Activated T-helper 1 cell treated with Interleukin-2 at 50 U/mL for 16 hours (primary cell): ENCODE measurements at places on chromosomes 12 and 14.
A peak's percentile ranks its signal among the peaks of the same experiment; 100 is the strongest.

DNA sequence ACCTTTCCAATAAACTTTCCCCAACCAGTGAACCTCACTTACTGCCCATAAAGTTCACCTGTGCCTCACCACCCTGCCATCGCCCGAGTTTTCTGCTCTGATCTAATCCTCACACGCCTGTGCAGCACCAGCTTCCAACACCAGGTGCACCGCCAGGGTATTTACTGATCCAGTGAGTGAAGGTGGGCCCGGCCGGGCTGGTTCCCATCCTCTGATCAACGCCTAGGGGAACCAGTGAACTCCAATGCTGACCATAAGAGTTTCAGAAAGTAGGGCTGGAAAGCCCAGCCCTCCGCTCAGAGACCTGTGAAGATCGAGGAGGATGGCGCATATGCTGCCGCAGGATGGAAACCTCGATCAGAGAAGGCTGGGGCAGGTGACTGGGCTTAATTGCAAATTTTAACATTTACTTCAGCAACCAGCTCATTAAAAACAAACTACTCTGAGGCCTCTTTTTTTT is 685 bp upstream of the MYL6B start:
- DNase-seq, result peak; percentile 45

DNA sequence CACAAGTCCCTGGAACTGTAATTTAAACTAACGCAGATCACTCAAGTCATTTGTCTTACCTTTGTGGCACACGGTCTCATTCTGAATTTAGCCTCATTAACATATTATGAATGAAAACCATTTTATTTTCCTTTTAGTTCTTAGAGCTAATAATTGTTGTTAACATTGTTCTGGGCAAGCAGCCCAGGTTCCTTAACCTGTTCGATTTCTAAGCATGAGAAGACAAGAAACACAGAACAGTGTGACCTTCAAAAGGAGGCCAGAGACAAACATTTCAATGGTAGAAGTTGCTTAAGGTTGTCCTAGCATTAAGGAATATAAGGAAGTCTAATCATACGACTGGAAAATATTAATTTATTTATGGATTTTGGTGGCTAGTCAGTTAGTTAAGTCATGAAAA is 35.2 kb downstream of the PIWIL1 start:
- DNase-seq, result no peak

GRCh38 chr14:34231626-34232025 is 230.4 kb downstream of the SPTSSA start:
- DNase-seq, result no peak

- DNase-seq, result no peak
Measured at GRCh38 chr14:21256539-21257393, 12.5 kb downstream of the HNRNPC start.

DNA sequence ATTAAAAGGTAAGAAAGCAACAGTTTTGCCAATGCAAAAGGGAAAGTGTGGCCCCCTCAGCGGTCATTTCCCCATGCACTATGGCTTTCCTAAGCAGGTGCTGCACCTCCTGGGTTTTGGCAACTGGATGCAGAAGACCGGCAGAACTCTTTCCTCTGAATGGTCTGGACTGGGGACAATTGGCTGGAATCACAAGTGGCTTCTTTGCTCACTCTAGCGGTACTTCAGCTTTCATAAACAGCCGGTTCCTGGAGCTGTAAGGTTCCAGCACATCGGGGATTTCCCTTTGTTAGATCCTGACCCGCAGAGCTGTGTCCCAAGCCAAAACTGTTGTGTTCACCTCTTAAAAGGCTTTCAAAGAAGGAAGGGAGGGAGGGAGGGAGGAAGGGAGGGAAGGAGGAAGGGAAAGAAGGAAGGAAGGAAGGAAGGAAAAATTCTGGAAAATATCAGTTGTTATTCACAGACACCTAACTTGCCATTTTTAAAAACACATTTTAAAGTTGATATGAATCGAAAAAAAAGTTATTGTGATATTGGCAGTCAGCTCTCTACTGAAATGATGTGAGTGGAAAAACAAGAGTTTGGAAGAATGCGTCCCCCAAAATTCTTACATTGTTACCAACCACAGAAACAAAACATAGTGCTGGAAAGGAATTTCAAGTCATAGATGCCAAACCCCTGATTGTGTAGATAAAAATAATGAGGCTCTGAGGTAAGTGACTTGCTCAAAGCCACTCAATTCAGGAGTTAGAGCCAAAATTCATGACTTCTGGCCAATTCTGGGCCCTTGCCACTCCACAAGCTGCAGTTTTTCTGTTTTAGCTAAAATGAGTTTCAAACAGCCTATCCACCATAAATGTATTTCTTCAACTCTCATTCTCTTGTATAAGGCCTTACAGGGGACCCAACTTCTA is 220.6 kb upstream of the HMGA2 start:
- no peak for DNase-seq

GRCh38 chr12:27922531-27923139 is 49.9 kb downstream of the PTHLH start:
- DNase-seq, result no peak

DNA sequence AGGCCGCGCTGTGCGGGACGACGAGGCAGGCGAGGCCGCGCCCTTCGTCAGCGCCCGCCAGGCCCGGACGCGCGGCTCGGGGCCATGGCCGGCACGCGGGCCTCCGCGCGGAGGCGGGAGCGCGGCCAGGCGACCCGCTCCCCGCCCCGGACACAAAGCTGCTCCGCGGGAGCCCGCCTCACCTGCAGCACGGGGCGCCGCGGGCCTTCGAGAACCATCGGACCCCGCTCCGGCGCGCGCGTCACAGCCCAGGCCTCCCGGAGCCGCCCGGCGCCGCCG is 342 bp downstream of the DICER1 start:
- DNase-seq, result no peak

DNA sequence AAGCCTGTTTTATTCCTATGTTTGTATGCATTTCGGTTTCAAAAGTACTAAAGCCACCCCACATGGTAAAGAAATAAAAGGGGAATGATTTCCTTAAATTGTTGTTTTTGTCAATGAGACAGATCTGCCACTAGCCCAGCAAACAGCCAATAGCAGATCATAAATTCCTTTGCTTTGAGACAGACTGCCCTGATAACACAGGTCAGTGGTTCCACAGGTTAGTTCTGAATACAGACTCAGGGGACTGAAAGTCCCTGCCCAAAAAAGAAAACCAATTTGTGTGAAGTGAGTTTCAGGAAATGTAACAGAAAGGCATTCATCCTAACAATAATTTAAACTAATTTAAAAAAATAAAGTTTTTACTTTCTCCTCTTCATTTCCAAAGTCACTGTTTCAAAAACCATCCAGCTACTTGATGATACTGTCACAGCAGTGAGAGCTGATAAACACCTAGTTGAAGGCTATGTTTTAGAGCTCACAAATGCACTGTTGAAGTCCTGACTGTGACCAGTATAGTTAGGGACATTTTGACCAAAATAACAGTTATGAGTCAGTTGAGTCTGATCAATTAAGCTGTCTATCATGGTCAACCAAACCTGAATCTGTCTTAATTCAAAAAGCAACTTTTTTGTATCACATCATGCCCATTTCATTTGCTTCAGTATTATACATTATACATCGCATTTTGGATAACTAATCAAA is 77.7 kb downstream of the LGR5 start:
- no peak for DNase-seq

- DNase-seq, result no peak
Measured at GRCh38 chr14:59317346-59317745, 128.9 kb downstream of the DAAM1 start.

GRCh38 chr14:54695196-54695595 is 128.3 kb downstream of the SAMD4A start:
- no peak for DNase-seq

- no peak for DNase-seq
Measured at GRCh38 chr12:122651520-122652224, 51.5 kb downstream of the HCAR2 start.

DNA sequence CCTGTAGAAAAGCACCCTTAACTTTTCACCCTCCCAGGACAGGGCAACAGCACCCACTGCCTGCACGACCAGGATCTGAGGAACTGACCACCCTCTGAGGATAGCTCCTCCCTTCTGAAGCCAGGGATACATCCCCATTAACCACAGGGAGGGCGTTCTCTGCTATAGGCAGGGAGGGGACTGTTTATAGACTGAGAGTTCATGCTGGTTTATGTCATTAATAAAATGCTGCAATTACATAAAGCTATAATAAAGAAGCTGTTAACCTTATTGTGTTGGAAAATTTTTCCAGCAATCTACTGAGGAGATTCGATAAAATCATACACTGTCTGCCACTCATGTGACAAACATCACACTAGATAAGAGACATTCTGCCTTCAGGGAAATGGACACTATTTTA is 232.4 kb upstream of the SFSWAP start:
- DNase-seq, result no peak
